ENCODE measurements at places on chromosomes 1 and 21. TPM values are rescaled to one million over a fixed set of nuclear protein-coding genes. Genes with fewer than 3 reads are reported as not detected.

The SELP gene
- 0.16 TPM for total RNA-seq

The LRRC39 gene
- total RNA-seq: 0.43 TPM

The AUNIP gene
- total RNA-seq: 9.5 TPM

The SEC16B gene
- not detected for total RNA-seq

DNA sequence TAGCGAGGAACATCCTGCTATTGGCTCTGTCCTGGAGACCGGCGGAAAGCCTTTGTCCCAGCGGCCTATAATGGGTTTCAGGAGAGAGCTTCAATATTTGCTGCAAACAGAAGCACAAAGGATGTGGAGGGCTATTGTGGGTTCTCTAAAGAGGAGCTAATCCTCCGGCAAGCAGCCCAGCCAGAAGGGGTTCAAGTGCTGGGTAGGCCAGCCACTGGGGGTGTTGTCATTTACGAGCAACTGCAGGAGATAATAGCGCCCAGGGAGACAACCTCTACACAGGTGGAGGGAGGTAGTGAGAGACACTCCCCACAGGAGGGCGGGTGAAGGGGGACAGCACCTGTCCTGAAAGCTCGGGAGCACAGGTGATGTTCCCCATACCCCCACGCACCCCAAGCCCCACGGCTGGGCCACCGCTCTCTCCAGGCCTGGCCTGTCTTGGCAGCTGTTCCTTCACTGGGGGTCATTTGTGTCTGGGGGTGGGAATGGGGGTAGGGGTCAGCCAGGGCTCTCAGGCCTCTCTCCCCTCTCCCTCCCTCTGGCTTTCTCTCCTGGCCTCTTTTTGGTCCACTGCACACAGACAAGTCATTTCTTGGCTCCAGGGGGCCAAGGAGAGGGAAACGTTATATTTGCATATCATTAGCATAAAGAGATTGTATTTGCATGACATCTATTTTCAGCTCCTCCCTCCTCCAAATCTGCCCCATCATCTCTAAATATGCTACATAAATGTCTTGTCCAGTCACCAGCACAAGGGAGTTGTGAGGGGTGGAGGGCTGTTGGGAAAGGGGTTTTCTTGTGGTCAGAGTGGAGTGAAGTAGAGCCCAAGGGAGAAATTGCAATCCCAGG is 22.0 kb upstream of the SLC26A9 start:
- H3K4me1 ChIP-seq: peaks cover 9% of the 10 kb centered on the region
- H3K27ac ChIP-seq: no peak overlapping the region

- no peak within 1 kb of the TSS for H3K27ac ChIP-seq
- H3K36me3 ChIP-seq: no peaks in the 10 kb centered on the region
- no peaks in the 10 kb centered on the region for H3K4me1 ChIP-seq
- H3K27me3 ChIP-seq: peaks cover 9% of the 10 kb centered on the region
These were observed at the start of gene C1orf210 for GRCh38 chr1:43285269-43285990. TSS of gene C1orf210 (minus strand) at chr1:43285581. CDS start at chr1:43283270, 2,311 bp downstream.

- H3K4me1 ChIP-seq: no peaks in the 10 kb centered on the region
- H3K4me3 ChIP-seq: no peak overlapping the region
- H3K27ac ChIP-seq: no peak overlapping the region
- peaks cover 5% of the 10 kb centered on the region for H3K27me3 ChIP-seq
- no peak for DNase-seq
- no peaks in the 10 kb centered on the region for H3K36me3 ChIP-seq
These were observed 98.7 kb upstream of the PDC start for GRCh38 chr1:186559601-186560116.

- H3K27ac ChIP-seq: no peak overlapping the region
- H3K4me1 ChIP-seq: peaks cover 15% of the 10 kb centered on the region
- DNase-seq: no peak
- H3K27me3 ChIP-seq: no peaks in the 10 kb centered on the region
- H3K36me3 ChIP-seq: no peaks in the 10 kb centered on the region
These were observed 7.5 kb downstream of the C1orf198 start for GRCh38 chr1:230860617-230861384.

DNA sequence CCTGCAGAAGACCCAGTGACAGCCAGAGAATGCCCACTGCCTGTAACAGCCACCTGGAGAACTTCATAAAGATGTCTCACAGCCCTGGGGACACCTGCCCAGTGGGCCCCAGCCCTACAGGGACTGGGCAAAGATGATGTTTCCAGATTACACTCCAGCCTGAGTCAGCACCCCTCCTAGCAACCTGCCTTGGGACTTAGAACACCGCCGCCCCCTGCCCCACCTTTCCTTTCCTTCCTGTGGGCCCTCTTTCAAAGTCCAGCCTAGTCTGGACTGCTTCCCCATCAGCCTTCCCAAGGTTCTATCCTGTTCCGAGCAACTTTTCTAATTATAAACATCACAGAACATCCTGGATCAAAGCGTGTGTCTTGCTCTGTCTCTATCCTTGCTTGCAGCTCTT is 14.7 kb upstream of the PINK1 start:
- H3K27ac ChIP-seq: no peak overlapping the region
- DNase-seq: no peak
- peaks cover 4% of the 10 kb centered on the region for H3K27me3 ChIP-seq
- H3K36me3 ChIP-seq: no peaks in the 10 kb centered on the region
- no peak overlapping the region for H3K4me3 ChIP-seq
- no peaks in the 10 kb centered on the region for H3K4me1 ChIP-seq

GRCh38 chr1:3186526-3186921 is 117.5 kb downstream of the PRDM16 start:
- H3K27ac ChIP-seq: no peak overlapping the region
- H3K36me3 ChIP-seq: no peaks in the 10 kb centered on the region
- no peak overlapping the region for H3K4me3 ChIP-seq
- peaks cover 2% of the 10 kb centered on the region for H3K27me3 ChIP-seq
- DNase-seq: no peak

DNA sequence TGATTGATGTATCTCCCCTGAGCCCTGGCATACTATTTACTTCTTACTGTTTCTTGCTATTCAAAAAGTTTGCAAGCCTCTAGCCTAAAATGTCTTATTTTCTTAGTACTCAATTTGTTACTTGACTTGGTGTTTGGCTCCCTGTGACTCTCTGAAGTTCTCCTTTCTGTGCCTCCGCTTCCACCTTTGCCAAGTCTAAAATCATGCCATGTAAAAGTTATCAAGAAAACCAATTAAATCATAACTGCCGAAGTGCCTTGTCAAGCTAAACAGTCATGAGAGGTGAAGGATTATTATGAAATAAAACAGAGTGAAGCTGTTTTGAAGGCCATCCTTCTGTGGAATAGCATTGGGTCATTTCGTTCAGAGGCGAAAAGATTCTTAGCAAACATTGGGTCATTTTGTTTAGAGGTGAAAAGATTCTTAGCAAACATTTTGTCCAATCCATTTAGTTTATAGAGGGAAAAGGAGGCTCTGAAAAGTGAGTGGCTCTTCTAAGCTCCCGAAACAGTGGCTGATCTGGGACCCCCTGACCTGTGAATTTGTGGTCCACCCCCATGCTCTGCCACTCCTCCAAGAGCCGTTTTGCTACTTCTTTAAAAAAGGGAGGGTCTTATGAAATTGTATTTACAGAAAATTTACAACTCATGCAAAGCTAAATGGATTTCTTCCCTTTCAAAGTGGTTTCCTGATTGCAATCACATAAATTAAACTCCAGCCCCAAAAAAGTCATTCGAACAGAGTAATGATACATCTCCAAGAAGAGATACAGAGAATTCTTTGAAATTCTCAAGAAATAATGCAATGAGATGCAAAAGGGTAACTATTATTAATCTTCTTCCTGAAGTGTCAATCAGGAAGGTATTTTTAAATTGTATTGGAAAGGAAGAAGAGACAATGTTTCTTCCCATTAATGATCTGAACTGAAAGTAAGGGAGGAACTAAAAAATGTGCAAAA is 141.4 kb downstream of the RUNX1 start:
- no peaks in the 10 kb centered on the region for H3K27me3 ChIP-seq
- peaks cover 28% of the 10 kb centered on the region for H3K36me3 ChIP-seq
- H3K27ac ChIP-seq: no peak overlapping the region
- peaks cover 62% of the 10 kb centered on the region for H3K4me1 ChIP-seq

DNA sequence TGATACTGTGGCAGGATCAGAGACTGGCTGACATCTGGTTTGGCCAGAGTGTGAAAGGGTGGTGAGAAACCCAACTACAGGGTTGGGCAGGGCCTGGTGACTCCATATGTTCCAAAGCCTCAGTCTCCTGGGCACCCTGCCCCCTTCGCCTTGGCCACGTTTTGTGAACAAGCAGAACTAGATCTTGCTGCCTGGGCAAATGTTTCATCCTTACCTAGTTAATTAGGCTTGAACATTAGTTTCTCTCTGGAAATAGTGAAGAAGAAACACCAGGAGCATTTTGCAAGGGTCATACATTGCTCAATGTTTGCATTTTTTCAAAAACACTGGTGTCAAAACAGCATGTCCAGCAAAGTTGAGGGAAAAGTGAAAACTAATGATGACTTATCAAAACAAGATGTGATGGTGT is 60.5 kb downstream of the MAP3K7CL start:
- no peak for DNase-seq
- peaks cover 22% of the 10 kb centered on the region for H3K4me1 ChIP-seq
- H3K27ac ChIP-seq: no peak overlapping the region
- no peaks in the 10 kb centered on the region for H3K36me3 ChIP-seq
- H3K4me3 ChIP-seq: no peak overlapping the region

DNA sequence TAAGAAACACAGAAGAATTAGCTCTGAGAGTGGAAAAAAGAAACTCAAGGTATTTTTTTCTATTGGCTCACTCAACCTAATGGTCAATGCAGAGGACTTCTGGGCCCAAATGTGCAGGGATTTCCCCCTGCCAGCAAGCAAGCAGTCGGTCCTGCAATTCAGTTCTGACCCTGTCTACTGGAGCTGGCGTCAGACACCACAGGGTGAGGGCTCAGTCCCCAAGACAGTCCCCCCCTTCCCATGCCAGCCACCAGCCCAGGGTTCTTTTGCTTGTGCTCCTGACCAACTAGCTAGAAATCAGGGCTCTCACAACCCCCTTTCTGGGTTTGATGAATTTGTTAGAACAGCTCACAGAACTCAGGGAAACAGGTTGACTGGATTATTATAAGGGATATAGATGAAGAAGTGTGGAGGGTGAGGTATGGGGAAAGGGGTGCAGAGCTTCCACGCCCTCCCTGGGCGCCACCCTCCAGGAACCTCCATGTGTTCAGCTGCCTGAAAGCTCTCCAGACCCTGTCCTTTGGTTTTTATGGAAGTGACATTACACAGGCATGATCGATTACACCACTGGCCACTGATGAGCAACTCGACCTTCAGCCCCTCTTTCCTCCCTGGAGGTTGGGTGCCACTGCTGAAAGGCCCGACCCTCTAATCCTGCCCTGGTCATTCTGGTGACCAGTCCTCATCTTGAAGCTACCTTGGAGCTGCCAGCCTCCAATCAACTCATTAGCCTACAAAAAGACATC is 22.5 kb upstream of the PWP2 start:
- H3K27ac ChIP-seq: peak overlapping the region; percentile 95
- H3K36me3 ChIP-seq: peaks cover 97% of the 10 kb centered on the region
- H3K4me1 ChIP-seq: peaks cover 71% of the 10 kb centered on the region

All from activated T-helper 2 cell treated with anti-CD3 and anti-CD28 coated beads, Interferon-gamma antibody, Interleukin-2, Interleukin-4, amounts not matched to agents 10 μg/mL and 5 μg/mL and 100 μg/mL, durations not matched to agents 14 hours and 24 hours and 36 hours (primary cell).